ENCODE measurements at places on chromosomes 2 and 18.
A peak's percentile ranks its signal among the peaks of the same experiment; 100 is the strongest.

- no peak for DNase-seq
These were observed 167.3 kb downstream of the HRH4 start for GRCh38 chr18:24627644-24628315.

GRCh38 chr2:145845207-145845894, 1325.4 kb upstream of the ZEB2 start:
- DNase-seq = no peak

DNA sequence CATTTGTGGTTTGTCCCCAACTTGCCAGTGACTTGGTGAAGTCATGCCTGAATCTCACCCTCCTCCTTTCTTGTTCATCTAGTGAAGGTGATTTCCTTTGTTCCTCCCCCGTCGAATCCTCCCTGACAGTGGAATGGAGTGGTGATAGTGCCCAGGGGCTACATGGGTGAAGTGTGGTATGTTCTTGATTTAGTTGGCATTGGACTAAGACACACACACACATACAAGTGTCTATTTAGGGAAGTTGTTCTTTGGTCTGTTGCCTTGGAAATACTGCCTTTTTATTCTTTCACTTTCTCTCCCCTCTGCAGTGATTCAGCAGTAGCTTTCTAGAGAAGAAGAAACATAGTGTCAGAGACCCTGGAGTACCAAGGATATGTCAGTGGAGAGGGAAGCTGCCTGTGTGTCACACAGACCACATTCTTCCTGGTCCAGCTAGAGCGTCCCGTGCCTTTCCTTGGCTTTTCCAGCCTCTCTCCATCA, 10.9 kb downstream of the INPP4A start:
- no peak for DNase-seq

- DNase-seq = no peak
These were observed 138.4 kb downstream of the FAM210A start for GRCh38 chr18:13587937-13588336.

DNA sequence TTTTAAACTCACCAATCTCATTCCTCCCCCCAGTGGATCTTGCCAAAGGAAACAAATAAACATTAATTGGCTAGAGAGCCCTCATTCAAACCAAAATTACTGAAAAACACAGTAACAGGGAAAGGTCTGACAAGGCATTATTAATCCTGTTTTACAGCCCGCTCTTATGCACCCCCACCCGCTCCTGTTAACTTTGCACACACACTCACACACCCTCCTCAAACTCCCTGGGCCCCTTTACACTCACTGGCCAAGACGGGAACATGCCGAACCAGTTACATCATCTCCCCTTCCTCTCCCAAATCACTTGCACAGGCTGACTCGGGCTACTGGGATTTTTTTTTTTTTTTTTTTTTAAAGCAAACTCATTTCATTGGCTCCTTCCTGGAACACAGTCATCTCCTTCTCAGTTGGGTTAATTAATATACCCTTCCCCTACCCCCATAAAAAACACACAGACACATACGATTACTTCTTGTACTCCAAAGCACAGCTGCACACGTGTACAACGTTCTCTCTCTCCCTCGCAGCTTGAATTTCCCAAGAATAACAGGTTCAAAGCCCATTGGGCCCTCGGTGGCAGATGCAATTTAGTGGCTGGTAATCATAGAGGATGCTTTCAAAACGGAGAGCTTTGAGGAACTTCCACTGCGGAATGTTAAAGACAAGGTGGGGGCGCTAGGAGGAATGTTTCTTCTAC, 31.8 kb downstream of the KLF7 start:
- DNase-seq = peak; percentile 90

- no peak for DNase-seq
These were observed 18.5 kb downstream of the WDPCP start for GRCh38 chr2:63569740-63570139.

DNA sequence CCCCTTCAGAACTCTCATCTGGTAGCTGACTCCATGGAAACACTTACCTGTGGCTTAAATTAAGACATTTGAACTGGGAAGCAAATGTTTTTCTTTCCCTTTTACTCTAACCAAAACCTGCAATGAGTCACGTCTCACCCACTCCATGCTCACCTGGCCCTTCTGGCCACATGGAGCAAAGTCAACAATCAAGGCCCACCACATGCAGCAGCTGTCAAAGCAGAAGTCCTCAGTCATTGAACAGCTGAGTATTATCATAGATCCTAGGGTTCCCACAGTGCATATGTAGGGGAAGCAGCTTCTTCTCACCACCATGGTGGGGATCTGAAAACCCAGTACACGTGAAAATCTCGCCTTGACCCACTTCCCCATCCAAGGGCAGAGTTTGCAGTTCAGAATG, 12.3 kb upstream of the MEP1B start:
- DNase-seq = no peak

- no peak for DNase-seq
These were observed 46.3 kb downstream of the SFT2D3 start for GRCh38 chr2:127747621-127748020.

GRCh38 chr18:76982841-76983583, 149.6 kb downstream of the MBP start:
- peak; percentile 83 for DNase-seq

DNA sequence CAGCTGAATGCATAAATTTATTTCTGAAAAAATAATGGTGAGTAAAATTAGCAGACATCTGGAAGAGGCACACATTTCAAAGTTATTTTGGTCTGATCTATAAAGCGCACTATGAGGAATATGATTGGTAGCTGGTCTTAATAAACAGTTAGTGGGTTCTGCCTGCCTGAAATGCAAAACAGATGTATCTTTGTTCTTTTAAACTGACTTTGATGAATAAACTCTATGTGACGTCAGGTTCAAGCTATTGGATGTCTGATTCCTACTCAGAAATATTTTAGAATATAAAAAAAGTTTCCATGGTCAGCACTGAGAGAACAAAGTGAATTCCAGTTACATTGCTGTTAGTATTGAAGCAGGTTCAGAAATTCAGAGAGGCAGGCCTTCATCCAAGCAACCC, 136.4 kb downstream of the TPGS2 start:
- no peak for DNase-seq

GRCh38 chr2:233365861-233366520, 11.7 kb downstream of the DGKD start:
- no peak for DNase-seq

DNA sequence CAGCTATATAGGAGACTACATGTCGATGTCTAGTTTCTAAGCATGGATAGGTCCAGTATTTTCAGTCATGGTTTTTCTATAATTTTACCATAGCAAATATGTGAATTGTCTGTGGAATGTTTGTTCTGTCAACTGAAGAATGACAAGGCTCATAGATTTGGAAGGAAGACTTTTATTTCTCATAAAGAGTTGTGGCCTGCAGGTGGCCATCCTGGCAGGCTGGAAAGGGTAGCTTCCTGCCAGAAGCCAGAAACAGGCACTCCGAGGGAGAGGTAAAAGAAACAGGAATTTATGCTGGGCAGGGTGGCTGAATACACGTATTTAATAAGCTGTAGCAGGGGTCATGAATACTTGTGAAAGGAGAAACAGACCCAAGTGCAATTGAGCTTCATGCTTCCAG, 182.1 kb downstream of the PARD3B start:
- no peak for DNase-seq

GRCh38 chr2:180662941-180663471, 317.4 kb upstream of the UBE2E3 start:
- DNase-seq = no peak

DNA sequence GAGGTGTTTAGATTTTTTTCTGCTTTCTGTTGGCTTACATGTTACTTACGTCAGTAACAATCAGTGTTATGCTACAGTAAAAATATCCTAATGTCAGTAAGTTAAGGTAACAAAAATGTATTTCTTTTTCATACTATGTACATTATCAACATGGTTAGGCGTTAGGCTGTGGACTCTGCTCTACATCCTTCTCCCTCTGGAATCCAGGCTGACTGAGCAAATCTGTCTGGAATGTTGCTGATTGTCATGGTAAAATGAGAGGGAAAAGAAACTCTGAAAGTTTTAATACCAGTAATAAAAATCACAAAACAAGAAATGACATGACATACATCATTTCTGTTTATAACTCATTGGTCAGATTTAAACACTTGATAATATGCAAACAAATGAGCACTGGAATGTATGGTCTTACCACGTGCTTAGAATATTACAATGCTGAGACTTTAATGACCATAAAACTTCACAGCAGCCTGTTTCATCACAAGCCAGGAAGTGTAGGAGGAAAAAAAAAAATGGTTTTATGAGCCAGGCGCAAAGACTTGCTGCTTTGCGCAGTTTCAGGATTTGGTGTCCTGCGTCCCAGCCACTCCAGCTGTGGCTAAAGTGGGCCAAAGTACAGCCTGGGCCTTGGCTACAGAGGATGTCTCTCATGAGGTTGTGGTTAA, 252.4 kb downstream of the FSIP2 start:
- peak; percentile 9 for DNase-seq

- no peak for DNase-seq
These were observed 258.6 kb downstream of the TNS1 start for GRCh38 chr2:217743966-217744761.

DNA sequence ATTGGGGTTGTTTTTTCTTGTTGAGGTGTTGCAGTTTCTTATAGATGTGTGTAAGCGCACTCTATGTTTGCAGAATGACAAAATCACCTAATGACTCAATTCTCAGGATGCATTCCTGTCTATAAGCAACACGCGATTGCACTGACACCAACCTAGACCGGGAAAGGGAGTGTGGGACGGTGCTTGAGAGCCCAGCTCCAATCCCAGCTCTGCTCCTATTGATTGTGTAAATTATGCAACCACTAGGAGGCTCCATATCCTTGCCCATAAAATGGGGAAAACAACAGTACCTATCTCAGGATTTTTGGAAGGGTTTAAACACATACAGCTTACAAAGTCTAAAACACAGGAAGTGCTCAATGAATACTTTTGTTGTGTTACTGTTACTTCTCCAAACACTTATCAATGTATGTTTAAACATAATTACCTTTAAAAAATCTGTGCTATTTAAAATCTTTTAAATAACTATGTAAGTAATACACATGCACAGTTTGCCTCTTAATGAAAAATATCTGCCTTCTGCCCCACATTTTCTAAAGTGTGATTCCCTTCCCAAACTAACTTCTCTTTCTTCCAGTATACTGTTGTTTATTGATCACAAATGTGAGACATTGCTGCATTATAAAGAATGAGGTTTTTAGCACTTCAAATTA, 132.5 kb downstream of the SPHKAP start:
- peak; percentile 59 for DNase-seq

GRCh38 chr18:67636597-67637385, 120.3 kb upstream of the DSEL start:
- no peak for DNase-seq

GRCh38 chr2:37795456-37795855, 124.0 kb upstream of the CDC42EP3 start:
- no peak for DNase-seq

- DNase-seq = peak; percentile 28
These were observed 20.3 kb downstream of the CABLES1 start for GRCh38 chr18:23155537-23155936.

GRCh38 chr2:41916177-41916576, 131.6 kb upstream of the PKDCC start:
- no peak for DNase-seq

GRCh38 chr2:187210726-187211125, 237.3 kb downstream of the CALCRL start:
- no peak for DNase-seq

Data from foreskin keratinocyte (primary cell).